Left kidney (tissue), 8 donors: ENCODE measurements at places on chromosomes 1 and 21. TPM values are rescaled to one million over a fixed set of nuclear protein-coding genes. Genes with fewer than 3 reads are reported as not detected.

Gene FAM163A
- 0.57 TPM for polyA plus RNA-seq

Gene CHIA
- not detected for polyA plus RNA-seq

Gene MYOM3
- polyA plus RNA-seq, result 22.1 TPM

Gene C8B
- polyA plus RNA-seq, result not detected

Gene TOR1AIP1
- 57.1 TPM for polyA plus RNA-seq

Gene LCK
- polyA plus RNA-seq, result 5.2 TPM

Gene RHOU
- 14.3 TPM for polyA plus RNA-seq

Gene MYBPH
- 0.18 TPM for polyA plus RNA-seq

Gene HSPA6
- 0.35 TPM for polyA plus RNA-seq

Gene GSTM4
- polyA plus RNA-seq, result 73.1 TPM

Gene HIPK1
- polyA plus RNA-seq, result 45.5 TPM

Gene UBL4B
- not detected for polyA plus RNA-seq

Gene OR2T33
- not detected for polyA plus RNA-seq

Gene ALPL
- polyA plus RNA-seq, result 40.2 TPM

Gene KIF26B
- polyA plus RNA-seq, result 33.3 TPM

- DNase-seq, result no peak
Measured at GRCh38 chr1:92968138-92969032, 7.1 kb upstream of the DIPK1A start.

DNA sequence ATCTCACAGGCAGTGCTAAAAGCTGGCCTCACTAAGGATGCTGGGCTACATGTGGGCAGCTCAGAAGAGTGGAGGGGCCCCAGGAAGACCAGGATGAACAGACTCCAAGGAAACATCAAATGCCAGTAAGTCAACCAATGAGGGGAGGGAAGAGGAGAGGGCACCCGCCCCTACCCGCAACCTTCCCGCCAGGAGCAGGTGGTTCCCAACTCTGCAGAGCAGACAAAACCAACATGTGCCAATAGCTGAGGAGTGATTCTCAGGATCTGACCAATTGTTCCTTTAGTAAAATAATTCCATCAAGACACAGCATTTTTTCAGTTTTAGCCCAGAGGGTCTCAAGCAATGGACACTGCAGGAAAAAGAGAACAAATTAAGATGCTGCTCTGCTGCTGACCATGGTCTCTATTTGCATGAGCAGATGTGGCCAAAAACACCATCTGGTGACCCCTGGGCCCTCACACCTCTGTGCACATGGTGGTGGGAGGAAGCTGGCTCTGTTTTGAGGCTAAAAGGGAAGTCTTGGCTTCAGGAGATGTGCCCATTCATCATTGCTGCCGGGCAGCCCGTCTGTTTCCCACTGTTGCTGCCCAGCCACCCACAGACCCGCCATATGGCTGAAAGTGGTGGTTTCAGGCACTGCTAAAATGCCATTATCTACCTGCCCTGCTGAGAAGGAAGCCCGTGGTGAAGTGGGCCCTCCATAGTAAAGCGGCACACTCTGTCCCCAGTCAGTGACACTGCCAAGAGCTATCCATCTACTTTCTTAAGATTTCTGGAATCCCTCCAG is 231.8 kb downstream of the KCNH1 start:
- DNase-seq, result no peak

- no peak for DNase-seq
Measured at GRCh38 chr1:3249631-3250501, 180.9 kb downstream of the PRDM16 start.

- DNase-seq, result peak; percentile 42
Measured at GRCh38 chr1:230681599-230681998, 32.3 kb downstream of the AGT start.

DNA sequence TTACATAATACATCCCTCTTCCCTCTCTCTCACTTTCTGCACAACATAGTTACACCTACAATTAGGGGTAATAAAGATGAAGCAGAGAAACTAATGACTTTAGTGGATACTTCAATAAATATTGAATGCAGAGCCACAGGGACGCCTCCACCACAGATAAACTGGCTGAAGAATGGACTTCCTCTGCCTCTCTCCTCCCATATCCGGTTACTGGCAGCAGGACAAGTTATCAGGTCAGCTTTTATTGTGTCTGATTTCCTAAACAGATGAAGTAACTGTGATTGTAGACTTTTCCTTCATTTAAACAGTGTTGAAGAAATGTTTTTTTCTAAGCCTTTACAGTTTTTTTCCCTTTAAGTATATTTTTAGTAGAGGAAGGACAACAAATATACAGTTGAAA is 281.6 kb downstream of the TPR start:
- DNase-seq, result no peak

- no peak for DNase-seq
Measured at GRCh38 chr1:77388661-77389060, 106.8 kb downstream of the AK5 start.

GRCh38 chr1:196544617-196545016 is 63.6 kb downstream of the KCNT2 start:
- no peak for DNase-seq

GRCh38 chr21:29296446-29296845 is 2.3 kb upstream of the BACH1 start:
- no peak for DNase-seq

- DNase-seq, result no peak
Measured at GRCh38 chr1:6730473-6730872, 28.9 kb upstream of the DNAJC11 start.

DNA sequence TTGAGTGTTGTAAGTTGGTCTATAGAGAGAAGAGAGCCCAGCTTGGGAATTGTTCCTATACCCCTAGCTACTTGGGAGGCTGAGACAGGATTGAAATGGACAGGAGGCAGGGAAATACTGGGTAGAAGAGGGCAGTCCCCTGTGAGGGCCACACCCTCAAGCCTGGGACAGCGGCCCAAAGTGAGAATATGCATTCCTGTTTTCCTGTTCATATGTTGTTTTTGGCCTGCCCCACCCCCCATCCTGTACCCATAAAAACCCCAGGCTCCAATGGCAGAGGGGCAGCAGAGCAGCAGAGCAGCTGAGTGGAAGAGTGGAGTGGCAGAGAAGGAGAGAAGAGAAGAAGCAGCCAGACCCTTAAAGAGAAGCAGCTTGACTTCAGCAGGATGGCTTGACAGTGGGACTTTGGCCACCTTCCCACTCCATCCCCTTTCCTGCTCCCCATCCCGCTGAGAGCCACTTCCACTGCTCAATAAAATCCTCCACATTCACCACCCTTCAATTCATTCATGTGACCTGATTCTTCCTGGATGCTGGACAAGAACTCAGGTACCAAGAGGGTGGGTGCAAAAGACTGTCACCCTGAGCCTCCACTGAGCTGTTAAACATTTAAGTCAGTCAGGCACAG is 70.6 kb upstream of the PUM1 start:
- DNase-seq, result no peak

DNA sequence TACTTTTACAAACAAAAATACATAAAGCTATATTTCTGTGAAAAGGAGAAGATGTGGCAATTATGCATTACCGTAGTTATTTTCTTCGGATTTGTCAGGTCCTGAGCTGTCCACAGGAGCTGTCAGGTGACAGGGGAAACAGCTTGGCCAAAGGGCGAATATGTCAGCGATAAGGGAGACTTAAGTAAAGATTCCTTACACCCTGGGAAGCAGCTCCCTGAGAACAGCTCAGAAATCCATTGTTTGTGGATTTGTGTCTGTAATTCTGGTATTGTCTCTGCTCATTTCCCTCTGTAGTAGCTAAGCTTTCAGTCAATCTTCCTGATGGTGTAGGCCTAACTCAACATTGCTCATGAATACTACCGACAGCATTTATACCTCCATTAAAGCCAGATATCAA is 7.1 kb upstream of the CD34 start:
- no peak for DNase-seq

DNA sequence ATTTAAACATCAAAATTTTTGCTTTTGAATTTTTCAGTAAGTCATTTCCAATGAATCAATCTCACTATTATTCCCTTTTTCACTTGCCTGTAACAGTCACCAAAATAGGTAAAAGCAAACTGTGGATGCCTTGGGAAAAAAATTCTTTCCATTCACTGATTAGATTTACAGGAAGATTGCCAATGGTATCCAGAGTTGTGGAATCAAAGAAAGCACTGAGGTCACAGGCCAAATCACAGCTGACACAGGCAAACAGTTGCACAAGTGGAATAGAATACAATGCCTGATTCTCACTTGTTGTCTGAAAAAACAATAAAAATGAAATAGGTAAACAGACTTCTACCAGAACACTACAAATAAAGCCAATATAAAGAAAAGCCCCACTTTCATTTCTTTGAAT is 48.4 kb downstream of the LTN1 start:
- no peak for DNase-seq

- no peak for DNase-seq
Measured at GRCh38 chr1:191592039-191592438, 566.2 kb upstream of the RGS18 start.

DNA sequence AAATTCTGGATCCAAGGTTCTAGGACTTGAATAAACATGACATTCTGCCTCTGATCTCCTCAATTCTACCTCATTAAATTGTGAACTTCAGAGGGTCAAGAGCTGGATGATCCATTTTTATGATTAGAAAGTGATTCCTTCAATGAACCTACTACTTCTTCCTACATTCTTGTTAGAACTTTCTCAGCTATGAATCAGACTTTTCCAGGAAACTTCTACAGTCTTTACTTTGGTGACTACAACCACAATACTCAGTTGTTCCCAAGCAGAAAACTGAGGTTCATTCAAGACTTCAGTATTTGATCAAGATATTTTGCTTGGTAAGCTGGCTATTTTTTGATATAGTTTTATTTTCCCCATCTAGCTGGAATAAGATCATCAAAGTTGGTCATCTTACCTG is 51.4 kb downstream of the CDC7 start:
- DNase-seq, result no peak

DNA sequence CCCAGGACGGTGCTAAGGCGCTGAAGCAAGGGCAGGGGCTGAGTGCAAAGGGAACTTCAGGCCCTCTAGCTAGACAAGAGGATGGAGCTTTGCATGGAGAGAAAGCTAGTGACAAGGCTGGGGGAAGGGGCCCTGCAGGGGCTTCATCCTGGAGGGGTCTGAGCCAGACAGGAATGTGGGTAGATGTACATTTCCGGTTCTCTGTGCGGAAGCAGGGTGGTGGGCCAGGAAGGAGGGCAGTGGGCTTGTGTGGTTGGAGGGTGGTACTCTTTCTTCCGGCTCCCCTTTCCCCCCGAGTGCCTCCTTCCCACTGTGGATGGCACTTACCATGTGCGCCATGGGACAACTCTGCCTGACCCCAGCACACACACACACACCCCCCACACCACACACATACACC is 1.5 kb downstream of the KISS1 start:
- DNase-seq, result no peak

DNA sequence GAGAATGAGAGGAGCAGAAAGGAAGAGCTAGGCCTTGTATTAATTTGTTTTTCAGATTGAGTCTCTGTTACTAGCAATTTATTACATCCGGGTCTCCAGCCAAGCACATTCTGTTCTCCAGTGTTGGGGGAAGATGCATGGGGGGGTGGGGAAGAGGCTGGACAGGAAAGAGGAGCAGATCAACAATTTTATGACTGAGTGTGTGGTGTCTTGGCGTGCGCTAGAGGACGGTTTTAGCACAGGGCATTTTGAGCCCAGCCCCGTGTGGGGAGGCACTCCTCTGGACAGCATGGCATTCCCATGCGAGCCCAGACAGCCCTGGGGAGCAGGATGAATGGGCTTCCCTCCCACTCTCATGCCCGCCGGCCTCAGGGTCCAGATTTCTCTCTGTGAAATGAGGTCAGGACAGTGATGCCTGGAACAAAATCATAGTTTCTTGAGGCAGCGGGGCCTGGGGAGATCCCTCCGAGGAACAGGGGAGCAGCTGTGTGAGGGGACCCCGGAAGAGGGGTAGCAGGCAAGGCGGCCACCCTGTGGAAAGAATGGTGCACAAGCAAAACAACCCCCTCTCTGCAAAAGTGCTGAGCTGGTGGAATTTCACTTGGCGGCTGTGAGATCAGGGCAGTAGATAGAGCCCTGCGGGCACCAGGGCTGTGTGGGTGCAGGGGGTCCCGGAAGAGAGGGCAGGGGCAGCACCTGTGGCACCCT is 16.3 kb downstream of the SOX13 start:
- no peak for DNase-seq

GRCh38 chr1:164719676-164720439 is 160.9 kb downstream of the PBX1 start:
- DNase-seq, result no peak

DNA sequence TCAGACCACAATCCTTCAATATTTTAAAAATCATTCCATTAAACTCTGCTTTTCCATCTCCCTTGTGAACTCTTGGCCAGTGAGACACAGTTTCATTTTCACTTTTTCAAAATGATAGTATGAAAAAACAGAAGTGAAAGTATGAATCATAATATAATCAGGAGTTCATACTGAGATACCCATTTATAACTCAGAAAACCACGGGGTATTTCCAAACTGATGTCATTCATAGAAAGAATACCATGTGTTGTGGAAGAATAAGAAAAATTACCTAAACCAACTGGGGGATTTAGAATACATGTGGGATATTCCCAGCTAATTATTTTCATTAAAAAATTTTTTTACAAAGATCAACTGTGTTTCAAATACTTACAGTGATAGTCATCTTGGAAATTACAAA is 149.9 kb downstream of the MRPL39 start:
- DNase-seq, result no peak

- DNase-seq, result peak; percentile 59
Measured at GRCh38 chr1:47843781-47844557, 153.2 kb downstream of the TRABD2B start.

DNA sequence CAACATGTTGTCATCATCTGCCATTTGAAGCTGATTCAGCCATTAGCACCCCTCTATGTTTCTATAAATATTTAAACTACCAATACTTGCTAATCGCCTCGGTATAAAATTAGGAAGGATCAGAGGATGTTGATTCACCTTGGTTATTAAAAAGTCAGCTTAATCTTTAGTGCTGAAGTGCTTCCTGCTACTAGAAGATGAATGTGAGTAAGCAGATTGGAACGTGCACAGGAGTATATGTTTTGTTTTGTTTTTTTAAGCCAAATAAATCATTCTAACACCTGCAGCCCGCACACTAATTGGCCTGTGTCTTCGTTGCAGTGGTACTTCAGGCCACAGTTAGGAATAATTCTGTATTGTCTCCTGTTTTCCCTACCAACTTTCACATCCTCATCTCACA is 485.7 kb downstream of the AJAP1 start:
- DNase-seq, result no peak

GRCh38 chr1:156417401-156418020 is 48.5 kb downstream of the RHBG start:
- DNase-seq, result no peak
